CD4-positive, alpha-beta T cell treated with Interleukin-12 subunit alpha and Interleukin-12 subunit beta, for 1 hour (primary cell): ENCODE measurements at places on chromosomes 4 and X.

DNA sequence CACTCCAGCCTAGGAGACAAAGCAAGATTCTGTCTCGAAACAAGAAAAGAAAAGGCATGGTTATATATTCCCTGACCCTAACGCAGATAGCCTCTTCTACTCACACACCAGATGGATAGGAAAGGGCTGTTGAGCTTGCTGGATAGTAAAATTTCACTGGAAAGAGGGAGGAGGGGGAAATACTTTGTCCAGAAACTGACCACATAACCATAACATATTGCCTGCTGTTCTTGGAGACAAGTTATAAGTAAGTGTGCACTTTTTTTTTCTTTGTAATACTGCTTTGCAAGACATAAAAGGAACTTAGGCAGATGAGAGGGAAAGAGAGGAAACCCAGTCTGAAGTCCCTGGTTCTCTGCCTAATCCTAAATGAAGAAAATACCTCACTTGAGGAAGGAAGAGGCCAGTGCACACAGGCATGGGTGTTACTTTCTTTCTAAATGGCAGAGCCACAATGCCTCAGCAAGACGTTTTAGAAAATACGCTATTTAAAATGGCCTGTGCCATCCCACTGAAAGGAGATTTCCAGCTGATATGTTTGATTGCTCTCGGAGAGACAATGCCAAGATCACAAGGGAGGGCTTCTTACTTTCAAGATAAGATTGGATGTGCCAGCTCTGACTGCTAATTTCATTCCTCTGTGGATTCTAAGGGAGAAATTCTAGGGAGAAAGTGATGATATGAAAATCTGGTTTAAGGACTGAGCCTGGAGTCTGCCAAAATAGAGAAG is 140.6 kb downstream of the DCTD start:
- no peak for DNase-seq

DNA sequence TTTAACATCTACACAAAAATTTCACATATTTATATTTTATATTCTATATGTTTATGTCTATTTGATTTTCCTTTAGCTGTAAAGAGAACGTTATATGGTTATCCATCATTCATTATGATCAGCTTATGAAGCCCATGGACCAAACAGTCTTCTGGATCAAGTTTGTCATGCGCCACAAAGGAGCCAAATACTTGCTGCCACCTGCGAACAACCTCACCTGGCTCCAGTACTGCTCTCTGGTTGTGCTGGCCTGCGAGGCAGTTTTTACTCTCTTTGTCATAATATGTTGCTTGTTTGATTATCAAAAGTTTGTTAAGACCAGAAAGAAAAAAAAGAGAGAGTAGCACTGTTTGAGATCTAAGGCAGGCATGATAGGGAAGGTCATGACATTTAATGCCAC is 38.2 kb downstream of the UGT2B7 start:
- DNase-seq: no peak

GRCh38 chr4:4386736-4387392 is at the start of gene NSG1:
TSS of gene NSG1 (plus strand) at chr4:4387102. CDS start at chr4:4387630, 528 bp downstream.
- DNase-seq: peak; percentile 43

DNA sequence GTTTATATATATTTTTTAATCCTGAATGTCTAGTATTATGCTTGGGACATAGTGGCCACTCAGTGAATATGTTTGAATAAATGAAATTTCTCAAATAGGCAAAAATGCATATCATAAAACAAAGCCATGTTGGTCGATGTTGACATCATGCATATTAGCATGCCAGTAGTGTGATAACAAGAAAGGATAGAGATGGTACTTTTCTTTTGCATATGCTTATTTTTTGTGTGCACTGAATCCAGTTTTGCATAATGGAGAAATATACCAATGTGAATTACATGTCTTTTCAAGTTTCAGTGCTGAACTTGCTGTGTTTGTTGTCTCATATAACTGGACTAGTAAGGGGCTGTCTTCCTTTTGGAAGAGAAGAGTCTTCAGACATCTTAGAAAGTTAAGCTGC is 7.5 kb downstream of the CPE start:
- DNase-seq: no peak

DNA sequence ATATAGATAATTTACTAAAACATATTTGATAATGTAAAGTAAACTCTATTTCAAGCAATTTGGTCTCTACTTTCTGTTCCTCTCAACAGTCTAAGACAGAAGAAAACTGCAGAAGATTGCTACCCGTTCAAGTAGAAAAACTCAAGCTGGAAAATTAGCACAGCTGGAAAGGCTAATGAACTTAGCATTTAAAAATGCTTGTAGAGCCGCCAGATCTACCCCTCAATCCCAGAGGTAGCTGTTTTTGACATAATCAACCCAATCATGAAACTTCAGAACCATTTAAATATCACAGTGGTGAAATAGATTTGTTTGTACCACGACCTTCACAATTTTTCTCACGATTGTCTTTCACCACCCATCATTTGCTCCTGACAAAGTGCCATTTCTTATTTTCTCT is 479.5 kb downstream of the SPRY1 start:
- DNase-seq: no peak

DNA sequence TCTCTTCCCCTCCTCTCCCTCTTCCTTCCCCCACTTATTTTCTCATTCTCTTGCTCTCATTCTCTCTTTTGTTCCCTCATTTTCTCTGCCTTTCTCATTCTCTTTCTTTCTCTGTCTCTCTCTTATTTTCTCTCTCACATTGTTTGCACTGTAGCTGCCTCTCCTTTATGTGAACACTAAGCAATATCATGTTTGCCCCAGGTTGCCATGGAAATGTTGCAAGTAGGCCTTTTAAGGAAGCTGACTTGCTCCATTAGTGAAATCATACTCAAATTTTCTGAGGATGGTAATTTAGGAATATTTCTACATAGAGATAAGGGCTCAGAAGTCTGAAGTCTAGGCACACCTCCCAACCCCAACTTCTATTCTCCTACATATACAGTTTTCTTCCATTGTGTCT is 130.1 kb downstream of the EDA start:
- no peak for DNase-seq

DNA sequence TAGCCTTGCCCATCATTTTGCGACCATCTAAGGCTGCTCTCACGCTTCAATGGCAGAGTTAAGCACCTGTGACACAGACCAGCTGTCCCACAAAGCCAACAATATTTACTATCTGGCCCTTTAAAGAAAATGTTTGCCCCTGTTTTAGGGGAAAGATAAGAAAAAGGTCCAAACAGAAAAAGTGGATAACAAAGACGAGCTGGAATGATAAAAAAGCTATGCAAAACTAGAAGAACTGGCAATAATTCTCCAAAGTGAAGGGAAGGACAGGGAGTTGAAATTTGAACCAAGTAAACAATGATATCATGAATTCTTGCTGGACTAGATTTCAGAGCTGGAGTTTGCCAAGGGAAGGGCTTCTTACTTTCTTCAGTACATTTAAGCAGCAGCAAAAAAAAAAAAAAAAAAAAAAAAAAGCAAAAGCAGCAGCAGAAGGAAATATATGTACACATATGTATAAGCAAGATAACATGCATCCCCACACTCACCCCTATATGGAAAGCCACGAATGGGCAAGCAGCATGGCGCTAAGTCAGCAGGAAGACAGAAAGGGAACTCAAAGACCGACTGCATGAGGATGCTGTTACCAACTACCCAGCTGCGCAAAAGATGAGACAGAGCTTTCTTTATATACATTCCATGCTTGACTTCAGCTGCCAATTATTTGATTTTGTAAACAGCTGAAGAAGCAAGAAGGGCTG is 12.5 kb downstream of the TRAPPC2 start:
- DNase-seq: no peak

- no peak for DNase-seq
Measured at GRCh38 chrX:71550578-71550977, 17.7 kb downstream of the OGT start.

DNA sequence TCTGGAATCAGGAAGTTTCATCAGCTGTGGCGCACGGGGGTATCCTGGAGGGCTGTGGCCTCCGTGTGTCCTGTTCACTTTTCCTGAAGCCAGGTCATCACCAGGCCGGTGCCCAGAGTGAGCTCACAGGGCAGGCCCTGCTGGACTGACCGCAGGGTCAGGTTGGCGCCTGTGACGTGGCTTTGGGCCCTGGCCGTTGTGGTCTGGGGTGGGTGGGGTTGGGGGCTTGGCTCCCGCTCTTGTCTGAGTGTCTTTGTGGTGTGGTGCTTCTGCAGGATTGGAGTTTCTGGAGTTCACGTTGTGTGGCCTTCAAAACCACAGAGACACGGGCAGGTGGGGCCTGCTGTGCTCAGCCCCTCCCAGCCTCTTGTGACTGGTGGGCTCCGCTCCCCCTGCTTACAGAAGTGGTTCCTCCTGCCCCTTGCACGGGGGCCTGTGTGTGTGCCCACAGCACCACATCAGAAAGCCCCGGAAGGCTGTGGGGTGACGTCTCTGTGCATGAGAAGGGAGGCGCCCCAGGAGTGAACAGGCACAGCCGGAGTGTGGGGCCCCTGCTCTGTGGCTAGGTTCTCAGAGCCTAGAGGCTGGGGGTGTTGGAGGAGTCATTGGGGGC is 9.5 kb downstream of the RGS12 start:
- DNase-seq: peak; percentile 86

DNA sequence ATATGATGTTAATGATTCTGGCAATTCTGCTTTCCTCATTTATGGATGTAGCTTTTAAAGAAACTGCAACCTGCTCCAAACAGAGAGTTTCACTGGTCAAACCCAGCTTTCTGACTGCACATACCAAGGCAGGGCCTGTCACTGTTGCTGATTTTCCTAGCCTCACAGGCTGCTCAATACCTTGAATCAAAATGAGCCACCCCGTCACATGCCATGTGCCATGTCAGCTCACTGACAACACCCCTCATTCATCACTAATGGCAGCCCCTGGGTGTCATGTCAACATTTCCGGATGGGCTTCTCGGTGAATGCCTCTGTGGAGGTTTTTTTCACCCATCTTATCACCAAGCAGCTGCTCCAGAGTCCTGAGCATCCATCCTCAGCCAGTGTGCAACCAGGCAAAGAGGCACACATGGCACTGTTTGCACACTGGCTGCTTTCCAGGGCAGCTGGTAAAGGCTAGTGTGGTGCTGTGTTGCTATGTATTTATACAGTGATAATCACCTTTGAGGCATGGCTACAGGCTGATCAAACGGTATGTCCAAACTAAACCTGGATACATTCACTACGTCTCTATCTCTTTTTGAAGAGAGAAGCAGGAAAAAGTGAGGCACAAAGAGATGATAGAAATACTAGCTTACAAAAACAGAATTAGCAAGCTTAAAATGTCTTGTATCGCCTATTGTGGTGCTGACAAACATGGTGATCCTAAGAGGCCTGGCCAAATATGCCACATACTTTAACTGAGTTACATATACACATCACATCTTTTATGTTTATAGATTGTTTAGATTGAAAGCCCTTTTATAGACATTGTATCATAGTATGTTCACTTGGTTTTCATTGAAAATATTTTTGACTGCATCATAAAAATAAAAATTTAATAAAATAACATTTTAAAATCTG is 94.6 kb upstream of the INPP4B start:
- DNase-seq: no peak
